ENCODE measurements at places on chromosomes 1 and 21.

DNA sequence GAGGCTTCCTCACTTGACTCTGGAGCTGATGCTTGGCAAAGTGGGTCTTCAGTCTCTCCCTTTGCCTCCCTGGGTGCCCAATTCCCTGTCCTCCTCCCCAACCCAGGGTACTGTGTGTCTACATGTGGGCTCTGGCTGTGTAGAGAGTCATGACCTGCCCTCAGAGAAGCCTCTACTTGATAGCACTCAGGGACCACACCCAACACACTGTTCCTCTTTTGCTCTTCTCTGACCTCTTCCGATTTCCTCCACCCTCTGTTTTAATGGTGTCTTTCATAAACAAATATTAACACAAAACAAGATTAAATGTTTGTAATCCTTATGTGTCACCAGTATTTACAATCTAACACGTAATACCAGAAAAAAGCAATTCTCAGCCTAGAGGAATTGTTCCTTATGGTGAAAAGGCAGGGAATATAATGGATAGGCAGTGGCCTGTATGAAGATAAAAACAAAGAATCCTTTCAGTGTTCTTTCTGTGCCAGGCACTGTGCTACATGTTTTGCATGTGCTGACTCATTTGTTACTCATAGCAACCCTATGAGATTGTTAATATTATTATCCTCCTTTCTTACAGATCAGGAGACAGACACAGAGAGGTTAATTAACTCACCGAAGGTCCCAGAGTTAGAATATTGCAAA, 58.2 kb downstream of the HSD3B1 start:
- DNase-seq: no peak

DNA sequence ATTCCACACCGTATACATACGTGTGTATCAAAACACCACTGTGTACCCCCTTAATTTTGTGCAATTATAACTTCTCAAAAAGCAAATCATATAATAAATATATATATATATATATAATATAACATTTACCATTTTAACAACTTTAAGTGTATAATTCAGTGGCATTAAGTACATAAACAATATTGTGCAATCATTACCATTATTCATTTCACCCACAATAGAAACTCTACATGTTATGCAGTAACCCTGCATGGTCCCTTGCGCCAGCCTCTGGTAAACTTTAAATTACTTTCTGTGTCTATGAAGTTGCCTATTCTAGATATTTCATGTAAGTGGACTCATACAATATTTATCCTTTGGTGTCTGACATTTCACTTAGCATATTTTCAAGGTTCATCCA, 13.1 kb downstream of the ZMYM4 start:
- no peak for DNase-seq

DNA sequence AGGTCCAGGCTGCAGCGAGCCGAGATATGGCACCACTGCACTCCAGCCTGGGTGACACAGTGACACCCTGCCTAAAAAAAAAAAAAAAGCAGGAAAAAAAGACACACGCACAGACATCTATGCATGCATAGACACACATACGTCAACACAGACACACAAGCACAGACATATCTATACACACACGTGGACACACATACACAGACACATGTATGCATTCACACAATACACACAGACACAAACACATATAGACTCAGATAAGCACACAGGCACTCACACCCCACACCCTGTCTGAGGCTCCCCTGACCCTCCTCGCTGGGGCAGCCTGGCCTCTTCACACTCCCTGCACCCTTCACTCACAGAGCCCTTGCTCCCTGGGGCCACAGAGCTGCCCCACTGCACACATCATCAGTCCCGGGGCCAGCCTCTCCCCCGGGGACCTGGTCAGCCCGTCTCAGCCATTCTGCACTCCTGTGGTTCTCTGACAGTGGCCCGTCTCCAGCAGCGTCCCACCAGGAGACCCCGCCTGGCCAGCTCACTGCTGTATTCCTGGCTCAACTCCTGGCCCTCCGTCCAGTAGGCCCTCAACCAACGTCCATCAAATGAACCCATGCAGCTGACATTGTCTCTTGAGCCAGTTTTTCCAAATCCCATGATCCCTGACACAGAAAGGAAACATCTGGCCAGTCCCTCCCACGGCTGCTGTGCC, 4.6 kb upstream of the PRKCZ start:
- DNase-seq: no peak

DNA sequence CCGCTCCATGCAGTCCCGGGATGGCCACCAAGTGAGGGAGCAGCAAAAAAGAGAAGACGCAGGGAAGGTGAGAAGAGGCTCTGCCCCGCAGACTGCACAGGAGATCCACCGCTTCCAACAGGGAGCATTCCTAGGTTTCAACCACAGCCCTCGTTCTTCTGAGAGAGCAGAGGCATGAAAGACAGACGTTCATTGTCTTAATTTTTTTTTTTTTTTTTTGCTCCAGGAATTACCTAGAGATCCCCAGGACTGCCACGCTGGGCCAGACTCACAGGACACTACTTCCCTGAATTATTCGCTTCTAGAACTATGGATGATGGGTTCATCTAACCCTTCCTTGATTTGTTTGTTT, 33.2 kb upstream of the VASH2 start:
- no peak for DNase-seq

DNA sequence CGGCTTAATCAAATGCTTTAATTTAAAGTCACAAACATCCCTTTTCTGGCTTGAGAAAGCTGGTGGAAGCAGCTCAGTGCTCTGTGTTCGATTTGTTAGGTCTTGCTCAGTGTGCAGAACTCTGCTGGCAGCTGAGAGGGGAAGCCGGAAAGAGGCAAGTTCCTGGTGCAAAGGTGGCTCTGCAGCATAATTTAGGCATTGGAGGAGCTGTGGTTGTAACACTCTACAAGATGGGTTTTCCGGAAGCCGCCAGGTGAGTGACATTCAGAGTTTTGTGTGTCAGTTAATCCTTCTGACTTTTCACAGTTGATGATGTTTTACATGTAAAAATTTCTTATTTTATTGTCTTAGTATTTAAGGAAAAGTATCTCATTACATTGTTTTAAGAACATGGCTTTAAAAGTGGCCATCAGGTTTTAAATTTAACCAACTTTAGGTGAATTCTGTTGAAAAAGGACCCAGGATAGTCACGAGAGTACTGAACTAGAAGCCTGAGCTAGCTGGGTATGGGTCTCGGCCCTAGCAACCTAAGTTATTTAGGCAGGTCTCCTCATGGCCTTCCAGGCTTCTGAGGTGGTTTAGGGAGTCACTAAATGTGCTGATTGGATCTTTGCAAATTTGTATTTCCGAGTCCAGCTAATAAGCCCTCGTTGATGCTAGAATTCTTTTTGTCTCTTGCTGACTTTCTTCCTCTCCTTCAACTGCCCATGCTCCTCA, 47.1 kb upstream of the PODN start:
- DNase-seq: peak; percentile 57

DNA sequence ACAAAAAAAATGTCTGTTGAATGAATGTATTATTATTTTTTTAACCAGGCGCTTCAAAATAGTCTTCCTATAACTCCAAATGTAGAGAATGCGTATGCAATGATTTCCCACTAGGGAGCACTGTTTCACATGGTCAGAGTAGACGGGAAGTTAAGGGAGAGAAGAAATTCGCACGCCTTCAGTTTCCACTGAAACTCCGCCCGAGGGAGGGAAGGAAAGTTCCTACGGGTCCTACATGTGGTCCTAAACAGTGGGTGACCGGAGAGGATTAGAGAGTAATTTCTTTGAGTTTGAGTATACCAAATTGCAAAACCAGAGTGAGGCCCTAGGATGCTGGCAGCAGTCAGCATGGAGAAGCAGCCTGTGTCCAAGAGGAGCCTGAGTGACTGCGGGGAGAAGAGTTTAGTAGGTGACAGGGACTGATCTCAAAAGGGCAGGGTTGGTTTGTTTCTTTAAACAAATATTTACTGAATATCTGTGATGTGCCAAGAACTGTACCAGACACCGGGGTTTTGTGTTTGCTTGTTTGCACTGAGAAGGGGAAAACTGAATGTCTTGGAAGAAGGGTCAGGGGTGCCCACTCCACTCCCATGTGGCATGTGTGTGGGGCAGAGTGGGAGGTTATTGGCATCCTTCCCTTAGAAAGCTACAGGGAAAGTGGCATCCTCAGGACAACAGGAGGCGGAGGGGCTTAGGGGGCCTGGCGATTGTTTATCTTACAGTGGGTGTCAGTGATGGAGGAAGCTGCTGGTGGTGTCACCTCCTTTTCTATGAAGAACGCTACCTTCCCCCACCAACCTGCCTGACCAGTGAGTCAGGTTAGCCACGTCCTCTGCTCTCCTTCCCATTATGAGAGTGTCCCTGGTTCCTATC, 22.8 kb downstream of the RNU5D-1 start:
- DNase-seq: no peak

- no peak for DNase-seq
Observed at GRCh38 chr1:10502206-10502605, 27.5 kb downstream of the PEX14 start.

DNA sequence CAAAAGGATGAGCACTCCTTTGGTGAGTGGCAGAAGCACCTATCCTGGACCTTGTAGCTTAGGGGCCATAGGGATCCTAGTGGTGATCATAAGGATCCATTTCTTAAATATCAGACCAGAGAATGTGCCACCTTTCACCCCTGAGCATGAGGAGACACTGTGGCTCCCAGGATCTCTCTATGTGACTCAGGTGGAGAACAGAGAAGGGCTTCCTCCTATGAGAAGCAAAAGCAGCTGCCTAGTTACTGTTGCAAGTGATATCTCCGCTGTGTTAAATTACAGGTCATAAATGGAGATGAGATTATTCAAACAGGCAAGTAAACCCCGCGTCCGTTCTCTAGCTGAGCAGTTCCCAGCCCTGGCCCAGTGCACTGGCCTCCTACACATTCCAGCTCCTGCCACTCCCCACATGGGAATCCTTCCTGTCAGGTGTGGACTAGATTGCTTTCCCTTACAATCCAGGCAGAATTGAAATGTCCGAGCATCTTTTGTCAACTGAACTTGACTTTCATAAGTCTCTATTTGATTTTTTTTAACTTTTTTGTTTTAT, 26.3 kb downstream of the CLEC20A start:
- DNase-seq: peak; percentile 34

DNA sequence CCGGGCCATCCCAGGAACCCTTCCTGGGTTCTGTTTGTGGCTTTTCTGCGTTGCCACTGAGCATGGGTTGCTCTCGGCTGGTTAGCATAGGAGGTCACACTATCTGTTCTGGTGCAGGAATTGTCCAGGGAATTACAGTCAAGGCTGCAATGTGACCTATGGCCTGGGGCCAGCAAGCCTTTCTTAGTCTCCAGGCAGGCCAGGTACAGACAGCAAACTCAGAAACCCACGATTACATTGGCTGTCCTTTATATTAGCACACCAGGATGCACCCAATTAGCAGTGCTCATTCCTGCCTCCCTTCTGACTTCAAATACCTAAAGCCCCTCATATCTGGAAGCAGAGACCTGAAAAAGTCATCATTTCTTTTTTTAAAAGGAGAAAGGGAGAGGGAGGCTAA, 55.2 kb downstream of the CD247 start:
- no peak for DNase-seq

DNA sequence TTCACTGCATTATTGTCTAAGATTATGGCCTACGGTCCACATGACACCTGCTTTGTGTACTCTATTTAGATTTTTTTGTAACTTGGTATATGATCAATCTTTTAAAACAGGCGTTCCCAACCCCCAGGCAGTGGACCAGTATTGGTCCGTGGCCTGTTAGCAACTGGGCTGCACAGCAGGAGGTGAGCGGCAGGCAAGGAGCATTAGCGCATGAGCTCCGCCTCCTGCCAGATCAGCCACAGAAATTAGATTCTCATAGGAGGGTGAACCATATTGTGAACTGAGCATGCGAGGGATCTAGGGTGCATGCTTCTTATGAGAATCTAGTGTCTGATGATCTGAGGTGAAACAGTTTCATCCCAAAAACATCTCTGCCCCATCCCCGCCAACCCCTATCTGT, 228.4 kb upstream of the NR5A2 start:
- no peak for DNase-seq

GRCh38 chr1:167922023-167922422, 8.1 kb upstream of the ADCY10 start:
- no peak for DNase-seq
